Naive B cell (primary cell): ENCODE measurements at places on chromosomes 11 and 22.

DNA sequence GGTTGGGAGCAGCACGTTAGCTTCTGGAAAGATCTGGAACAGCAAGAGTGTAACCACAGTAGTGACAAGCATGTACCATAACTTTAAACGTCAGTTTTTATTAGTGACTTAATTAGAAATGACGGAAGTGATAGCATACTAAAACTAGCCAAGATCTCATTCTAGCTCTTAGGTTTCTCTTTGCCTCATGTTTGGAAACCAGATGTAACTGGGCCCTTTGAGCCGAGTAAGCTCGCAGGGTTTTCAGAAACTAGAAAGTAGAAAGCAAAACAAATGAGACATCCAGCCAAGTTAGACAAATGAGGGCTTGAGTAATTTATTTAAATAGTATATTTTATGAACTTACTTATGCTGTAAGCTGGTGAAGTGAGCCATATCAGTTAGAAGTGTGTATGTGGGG, 40.2 kb upstream of the SLC5A12 start:
- no peak for DNase-seq

- no peak for DNase-seq
Measured at GRCh38 chr11:134033276-134033675, 35.6 kb upstream of the JAM3 start.

DNA sequence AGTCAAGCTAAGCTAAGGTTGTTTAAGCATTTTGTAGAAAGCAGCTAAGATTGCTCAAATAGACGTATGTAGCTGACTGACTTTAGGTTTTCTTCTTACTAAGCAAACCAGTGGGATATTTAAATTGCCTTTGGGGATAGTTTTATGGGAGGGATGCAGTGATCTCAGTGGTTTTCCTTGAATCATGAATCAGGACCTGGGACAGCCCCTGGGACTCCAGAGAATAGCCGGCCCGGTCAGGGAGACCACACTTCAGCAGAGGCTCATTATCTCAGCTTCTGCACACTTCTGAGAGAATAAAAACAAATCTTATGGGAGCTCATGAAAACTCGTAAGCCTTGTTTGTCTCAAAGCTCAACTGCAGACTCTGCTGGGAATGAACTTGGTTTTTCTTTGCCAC, at the start of gene OR9I1:
Gene OR9I1 (minus strand): TSS at position 62 of the 400 bp plus-strand sequence. CDS start 6,086 bp downstream, outside the sequence.
- DNase-seq: no peak

DNA sequence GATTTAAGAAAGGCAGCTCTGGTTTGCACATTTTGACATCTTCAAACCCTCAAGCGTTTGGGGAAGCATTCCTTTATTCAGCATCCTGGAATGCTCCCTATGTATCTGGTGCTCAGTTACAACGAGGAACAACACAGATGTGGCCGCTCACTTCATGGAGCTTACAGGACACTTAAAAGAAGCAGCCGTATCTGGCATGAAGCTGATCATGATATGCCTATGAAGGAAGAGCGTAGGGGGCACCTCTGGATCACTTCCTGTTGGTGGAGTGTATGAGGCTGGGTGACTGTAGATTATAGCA, 72.3 kb upstream of the TP53I11 start:
- DNase-seq: no peak

DNA sequence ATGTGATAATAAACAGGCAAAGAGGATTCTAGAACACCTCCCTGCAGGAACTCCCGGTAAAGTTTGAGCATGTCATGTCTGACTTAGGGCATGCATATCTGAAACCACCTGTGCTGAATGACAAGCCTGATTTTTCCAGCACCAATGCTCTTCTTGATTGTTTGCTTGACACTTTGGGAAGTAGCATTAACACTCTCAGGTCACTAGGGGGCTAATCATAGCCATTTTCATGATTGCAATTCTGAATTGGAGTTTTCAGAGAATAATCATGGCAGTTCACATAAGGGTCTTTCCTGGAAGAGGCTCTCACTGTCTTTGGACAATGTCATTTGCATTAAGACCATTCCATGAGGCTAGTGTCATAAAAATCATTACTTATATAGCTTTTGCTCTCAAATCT, 234.4 kb upstream of the MTNR1B start:
- DNase-seq: no peak

DNA sequence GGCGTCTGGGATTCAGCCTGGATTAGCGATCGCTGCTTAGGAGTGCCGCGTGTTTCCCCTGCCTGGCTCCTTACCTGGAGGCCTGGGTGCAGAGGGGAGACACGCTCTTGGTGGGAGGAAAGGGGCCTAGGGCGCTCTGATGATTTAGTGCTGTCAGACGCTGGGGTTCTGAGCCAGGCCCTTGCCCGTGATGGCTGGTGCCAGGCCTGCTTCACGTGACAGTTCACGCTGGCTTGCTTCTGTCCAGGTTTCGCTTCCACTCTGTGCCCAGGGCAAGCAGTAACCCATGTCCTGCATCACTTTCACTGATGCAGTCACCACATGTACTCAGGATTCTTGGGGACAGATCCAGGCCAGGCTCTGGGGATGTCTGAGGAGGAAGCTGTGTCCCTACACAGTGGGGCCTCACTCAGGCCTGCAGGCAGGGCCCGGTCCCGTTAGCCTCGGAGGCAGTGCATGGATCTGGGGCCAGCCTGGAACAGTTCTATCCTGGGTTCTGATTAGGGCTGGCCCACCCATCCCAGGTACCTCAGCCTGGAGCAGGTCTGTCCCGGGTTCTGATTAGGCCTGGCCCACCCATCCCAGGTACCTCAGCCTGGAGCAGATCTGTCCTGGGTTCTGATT, 1220.9 kb downstream of the BRD1 start:
- no peak for DNase-seq

GRCh38 chr11:15923183-15923582, 433.2 kb downstream of the SOX6 start:
- DNase-seq: no peak
